Activated T-helper 1 cell treated with anti-CD3 and anti-CD28 coated beads, Interleukin-12 subunit alpha, Interleukin-12 subunit beta, Interleukin-2, Interleukin-4 antibody, amounts not matched to agents 30 ng/mL and 10 ng/mL and 1 ng/mL, durations not matched to agents 14 hours and 24 hours and 36 hours (primary cell): ENCODE measurements at places on chromosomes 7 and 10. TPM values are rescaled to one million over a fixed set of nuclear protein-coding genes. Genes with fewer than 3 reads are reported as not detected.

GRCh38 chr10:129792141-129792540 lies 171.9 kb downstream of the EBF3 start:
- no peak for DNase-seq

The H2BK1 gene
- not detected in 2 replicates for total RNA-seq

DNA sequence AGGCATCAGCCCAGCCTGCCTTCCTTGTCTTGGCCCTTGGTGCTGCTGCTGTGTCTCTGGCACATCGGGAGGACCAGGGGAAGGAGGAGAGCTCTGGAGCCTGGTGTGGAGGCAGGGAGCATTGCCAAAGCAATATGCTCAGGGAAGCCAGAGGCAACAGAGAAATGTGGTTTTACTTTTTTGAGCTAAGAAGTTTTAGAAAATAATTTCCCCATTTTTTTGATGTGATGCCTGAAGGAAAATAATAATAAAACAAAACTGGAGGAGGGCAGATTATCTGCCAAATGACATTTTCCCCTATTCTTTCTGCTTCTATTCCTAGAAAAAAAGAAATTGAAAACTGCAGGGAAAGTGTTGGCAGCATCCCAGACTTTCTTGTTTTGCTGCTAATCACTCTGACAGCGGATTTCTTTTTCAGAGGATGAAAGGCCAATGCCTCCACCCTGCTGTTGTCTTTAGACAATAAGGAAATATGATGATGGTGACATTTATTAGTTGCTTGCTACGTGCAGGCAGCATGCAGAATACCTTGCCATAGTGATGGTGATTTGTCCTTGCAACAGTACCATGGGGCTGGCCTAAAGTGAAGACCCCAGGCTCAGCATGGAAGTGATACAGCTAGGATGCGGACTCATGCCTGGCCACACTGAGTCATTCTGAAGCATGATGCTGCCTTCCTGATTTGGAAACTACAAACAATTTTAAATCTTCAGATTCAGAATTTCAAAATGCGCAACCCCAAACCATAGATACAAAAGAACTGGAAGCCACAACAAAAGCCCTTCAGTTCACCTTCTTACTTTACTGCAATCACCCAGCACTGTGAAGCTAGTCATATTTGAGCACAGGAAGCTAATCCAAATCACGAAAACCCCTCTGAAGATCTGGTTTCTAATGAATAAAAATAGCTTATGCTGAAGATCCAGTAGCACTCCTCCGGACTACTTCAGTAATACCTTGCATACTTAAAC lies 260.2 kb upstream of the TMEM72 start:
- DNase-seq, result no peak

The PLCE1 gene
- total RNA-seq, result not detected in 2 replicates
